Natural killer cell treated with Interleukin-12 subunit alpha and Interleukin-12 subunit beta and Interleukin-15 and Interleukin-18, amount 100 ng/mL, for 72 hours (primary cell): ENCODE measurements at places on chromosomes 1 and 21.

- no peak for DNase-seq
Observed at GRCh38 chr21:33789697-33790096, 125.9 kb downstream of the ATP5PO start.

DNA sequence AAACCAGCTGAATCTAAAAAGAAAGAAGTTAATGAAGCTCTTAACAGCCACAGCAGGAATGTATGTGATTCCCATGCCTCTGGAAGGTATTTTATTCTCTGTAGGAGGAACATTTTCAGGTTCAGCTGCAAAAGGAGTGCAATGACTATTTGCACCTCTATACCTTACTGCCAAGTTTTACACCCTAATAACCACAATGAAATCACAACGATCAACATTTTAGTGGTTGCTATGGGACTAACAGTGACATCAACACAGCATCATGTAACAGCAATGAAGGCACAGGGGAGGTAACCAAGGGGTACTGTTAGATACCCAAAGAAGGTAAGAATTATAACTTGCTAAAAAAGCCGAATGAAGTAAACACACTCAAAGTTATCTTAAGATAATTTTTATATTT is 116.3 kb upstream of the HP1BP3 start:
- no peak for DNase-seq

- no peak for DNase-seq
Observed at GRCh38 chr1:15810073-15810472, 2.6 kb upstream of the UQCRHL start.

DNA sequence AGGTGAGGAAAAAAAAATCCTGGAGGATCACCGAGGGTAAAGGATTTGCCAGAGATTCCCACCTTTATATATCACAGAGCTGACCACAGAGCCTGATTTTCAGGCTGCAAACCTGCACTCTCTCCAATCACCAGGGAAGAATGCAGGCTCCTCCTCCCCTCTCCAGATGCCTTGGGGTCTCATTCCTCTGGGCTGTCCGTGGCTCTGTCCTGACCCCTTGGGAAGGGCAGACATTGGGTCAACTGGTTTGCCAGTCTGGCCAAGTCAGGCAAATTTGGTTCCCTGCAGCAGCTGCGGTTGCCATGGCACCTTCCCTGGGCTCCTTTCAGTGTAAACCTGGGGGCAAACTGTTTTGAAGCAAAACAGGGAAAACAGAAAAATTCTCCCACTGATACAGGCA is 11.6 kb upstream of the OPRD1 start:
- no peak for DNase-seq

GRCh38 chr1:228148935-228149405 is 760 bp upstream of the GJC2 start:
- peak; percentile 29 for DNase-seq

DNA sequence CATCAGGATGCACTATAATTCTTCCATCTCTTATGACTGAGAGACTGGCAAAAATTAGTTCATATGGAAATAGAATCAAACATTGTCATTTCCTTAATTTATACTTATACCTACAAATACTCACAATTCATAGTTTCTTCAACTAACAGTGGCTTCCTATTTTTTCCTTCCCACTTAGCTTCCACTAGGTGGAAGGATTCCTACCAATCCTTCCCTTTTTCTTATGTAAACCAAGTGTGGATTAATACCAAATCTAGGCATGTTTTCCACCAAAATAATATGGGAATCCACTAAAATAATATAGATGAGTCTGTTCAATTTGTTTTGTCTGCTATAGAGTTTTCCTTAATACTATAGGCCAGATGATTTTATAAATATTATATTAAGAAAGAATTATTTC is 1537.1 kb downstream of the PLA2G4A start:
- DNase-seq = no peak

DNA sequence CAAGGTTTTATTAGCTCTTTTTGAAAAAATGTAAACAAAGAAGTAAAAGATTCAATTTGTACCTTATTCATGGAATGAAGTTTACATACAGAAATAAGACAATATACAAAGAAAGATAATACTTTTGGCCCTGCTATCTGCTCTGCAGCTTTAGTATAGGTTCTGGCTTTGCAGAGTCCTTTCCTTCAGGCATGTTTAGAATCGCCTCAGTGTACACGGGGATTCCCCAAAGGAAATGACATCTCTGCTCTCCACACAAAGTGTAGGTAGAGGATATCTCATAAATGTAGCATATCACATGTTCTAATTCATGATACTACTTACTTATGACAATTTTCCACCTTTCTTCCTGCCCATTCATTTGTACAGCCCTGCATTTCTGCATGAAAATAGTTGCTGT is 222.6 kb upstream of the DPYD start:
- DNase-seq = no peak

DNA sequence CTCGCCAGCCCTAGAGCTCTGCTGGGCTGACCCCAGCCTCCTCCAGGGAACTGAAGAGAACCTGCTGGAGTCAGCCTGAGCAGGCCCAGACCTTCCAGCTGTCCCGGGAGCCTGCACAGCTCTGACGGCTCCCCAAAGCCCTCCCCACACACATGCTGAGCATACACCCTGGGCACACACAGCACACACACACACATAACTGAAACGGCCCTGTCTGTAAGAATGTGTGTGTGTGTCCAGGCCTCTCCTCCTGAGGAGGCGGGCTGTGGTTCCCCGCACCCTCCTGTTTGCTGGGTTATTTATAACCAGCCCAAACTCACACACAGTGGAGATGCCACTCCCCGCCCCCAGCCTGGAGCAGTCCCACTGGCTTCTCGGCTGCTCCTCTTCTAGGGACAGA is 20.2 kb downstream of the SDC3 start:
- DNase-seq = no peak

- no peak for DNase-seq
Observed at GRCh38 chr1:36304970-36305914, 926 bp upstream of the SH3D21 start.

- no peak for DNase-seq
Observed at GRCh38 chr21:14763695-14764064, 217.6 kb upstream of the SAMSN1 start.

GRCh38 chr21:18772404-18772803 is 368.8 kb upstream of the TMPRSS15 start:
- no peak for DNase-seq

DNA sequence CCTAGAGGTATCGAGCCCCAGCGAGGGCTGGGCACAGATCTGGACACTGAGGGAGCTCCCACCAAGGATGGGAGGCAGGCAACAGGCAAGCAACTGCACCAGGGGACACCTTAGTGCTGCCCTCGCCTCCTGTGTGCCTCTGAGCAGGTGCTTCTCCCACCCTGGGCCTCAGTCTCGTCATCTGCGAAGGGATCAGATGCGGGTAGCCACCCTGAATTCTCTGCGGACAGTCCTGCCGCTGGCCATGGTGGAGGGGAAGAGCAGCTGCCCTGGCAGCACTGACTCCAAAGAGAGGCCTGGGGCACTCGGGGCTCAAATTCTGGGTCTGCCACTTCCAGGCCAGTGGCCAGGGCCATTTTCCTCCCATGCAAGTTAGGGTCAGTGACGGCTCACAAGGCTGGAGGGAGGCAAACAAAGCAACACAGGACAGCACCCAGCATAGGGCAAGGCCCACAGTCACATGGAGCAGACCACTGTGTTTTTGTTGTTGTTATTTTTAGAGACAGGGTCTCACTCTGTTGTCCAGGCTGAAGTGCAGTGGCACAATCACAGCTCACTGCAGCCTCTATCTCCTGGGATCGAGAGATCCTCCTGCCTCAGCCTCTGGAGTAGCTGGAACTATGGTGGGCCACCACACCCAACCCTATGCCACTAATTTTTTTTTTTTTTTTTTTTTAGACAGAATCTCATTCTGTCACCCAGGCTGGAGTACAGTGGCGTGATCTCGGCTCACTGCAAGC is 7.1 kb upstream of the SDC3 start:
- no peak for DNase-seq

- DNase-seq = no peak
Observed at GRCh38 chr1:94989911-94990473, 63.1 kb upstream of the CNN3 start.

DNA sequence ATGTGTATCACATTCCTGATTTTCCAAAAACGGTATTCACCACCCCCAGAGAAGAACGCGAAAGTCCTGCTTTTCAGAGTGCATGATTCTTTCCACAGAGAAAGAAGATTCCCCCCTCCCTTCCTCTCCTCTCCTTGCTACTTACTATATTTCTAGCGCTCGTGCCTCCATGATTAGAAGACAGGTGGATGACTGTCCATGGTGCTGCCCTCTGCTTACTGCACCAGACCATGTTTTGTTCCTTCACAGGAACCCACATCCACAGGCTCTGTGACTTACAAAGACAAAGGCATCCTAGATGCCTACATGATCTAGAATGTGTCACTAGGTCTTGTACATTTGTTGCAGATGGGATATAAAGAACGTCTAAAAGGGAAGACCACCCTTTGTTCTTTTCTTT is 49.1 kb upstream of the ZNF648 start:
- no peak for DNase-seq

- DNase-seq = no peak
Observed at GRCh38 chr1:57623039-57623790, 199.4 kb upstream of the DAB1 start.

- peak; percentile 75 for DNase-seq
Observed at GRCh38 chr1:10074059-10074851, 41.5 kb downstream of the UBE4B start.

- DNase-seq = peak; percentile 49
Observed at GRCh38 chr1:154441241-154441888, 36.2 kb downstream of the IL6R start.

- DNase-seq = peak; percentile 39
Observed at GRCh38 chr1:30044656-30045144, 678.7 kb downstream of the MATN1 start.

DNA sequence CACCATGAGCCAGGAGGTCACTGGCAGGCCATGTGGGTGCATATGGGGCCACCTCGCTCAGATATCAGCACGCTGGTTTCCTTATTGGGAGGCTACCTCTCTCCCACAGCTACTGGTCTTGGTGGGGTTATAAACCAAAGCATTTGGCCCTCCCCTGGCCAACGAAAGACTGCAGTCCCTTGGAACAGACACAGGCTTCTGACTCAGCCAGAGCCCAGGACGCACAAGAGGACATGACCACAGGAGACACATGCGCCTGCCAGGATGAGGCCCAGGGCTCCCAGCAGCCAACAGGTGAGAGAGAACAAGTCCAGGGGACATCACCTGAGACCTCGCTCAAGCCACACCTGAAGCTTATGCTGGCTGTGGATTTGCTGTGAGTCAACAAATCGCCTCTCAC is 13.8 kb downstream of the NPHP4 start:
- no peak for DNase-seq

DNA sequence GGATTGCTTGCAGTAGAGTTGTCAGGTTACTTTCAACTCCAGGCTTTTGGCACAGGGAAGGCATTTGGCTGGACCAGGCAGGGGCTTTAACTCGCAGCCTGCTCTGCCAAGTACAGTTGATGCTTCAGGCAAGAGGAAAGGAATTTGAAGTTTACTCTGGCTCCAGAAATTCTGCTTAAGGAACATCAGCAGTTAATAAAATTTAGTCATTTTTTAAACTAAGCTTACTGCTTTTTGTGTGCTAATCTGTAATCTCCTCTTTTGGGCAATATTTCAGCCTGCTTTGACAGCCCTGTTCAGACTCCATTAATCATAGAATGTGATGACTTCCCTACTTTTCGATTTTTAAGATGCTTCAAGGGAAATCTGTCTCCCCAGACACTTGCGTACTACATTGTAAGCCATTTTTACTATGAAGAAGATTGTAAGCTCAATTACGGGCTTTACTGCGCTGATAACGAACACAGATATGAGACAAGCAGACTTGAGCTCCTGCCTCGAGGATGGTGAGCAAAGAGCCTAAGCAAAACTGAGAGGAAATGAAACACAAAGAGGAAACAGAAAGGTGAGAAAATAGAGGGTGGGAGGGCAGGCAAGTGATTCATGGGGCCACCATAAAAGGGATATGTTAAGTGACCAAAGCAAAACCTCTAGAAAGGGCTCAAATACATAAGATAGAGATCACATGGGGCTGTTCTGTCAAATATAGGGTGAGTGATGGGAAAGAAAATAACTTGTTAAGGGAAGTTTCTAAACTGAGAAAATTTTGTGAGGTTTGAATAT is 76.6 kb upstream of the VAV3 start:
- DNase-seq = peak; percentile 64

DNA sequence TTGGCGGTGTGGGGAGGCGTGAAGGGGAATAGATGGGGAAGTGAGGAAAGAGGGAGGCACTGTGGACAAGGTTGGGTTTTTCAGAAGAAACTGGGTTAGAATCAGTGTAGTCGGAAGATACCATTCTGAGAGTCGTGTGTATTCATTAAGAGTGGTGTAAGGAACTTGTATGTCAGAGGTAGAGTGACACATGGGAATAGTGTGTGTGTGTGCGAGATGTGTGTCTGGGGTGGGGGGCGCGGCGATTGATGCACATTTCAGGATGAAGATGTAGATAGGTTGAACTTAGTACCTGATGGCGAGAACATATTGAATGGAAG is 878 bp downstream of the SMG7 start:
- DNase-seq = no peak

GRCh38 chr1:207754974-207755700 is 3.3 kb downstream of the CD46 start:
- DNase-seq = no peak

GRCh38 chr21:36491209-36491910 is 11.4 kb upstream of the CLDN14 start:
- DNase-seq = no peak

DNA sequence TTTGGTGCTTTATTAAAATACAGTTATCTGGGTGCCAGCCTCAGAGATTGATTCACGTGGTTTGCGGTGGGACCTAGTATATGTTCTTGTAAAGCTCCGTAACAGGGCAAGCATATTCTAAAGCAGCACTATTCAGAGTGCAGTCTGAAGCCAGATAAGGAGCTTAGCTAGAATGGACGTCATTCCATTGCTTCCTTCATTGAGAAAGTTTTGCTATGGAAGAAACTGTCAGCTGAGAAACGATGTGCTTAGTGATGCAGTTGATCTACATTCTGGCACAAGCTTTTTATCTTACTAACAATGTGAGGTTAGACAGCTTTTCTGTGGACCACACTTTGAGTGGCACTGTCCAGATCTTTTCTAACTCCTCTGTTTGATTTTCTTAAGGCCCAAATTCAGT is 26.2 kb downstream of the SLC44A3 start:
- DNase-seq = no peak

- no peak for DNase-seq
Observed at GRCh38 chr1:40439247-40439646, 11.0 kb upstream of the ZFP69B start.

DNA sequence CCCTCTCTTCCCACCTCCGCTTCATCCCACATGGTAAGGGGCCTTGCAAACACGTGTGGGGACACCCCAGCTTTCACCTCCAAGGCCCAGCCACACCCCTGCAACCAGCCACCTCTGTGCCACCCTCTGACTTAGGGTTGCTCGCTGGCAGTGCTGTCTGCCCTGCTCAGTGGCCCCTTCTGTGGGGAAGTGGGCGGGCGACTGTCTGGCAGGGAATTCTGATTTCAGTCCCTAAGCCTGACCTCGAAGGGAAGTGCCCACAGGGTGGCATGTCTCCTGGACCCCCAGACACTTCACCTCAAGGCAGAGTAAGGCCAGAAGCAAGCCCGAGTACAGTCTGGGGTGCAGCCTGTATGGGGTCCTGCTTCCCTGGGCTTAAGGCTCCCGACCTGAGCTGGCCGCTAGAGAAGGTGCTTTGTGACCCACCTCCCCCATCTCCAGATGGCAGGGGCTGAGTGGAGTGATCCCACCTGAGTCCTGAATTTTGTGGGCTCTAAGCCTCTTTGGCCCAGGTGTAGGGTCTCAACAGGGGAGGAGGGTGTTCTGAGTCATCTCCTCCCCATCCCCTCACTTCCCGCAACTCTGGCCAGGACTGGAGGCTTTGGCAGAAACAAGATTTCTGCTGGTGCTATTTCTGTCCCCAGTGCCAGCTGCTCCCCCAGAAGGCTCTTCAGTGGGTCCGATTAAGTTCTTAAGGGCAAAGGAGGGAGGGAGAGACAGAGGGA is 7.0 kb downstream of the RD3 start:
- DNase-seq = no peak
